Tongue (tissue), 3 donors: ENCODE measurements at places on chromosomes 6 and 20.

DNA sequence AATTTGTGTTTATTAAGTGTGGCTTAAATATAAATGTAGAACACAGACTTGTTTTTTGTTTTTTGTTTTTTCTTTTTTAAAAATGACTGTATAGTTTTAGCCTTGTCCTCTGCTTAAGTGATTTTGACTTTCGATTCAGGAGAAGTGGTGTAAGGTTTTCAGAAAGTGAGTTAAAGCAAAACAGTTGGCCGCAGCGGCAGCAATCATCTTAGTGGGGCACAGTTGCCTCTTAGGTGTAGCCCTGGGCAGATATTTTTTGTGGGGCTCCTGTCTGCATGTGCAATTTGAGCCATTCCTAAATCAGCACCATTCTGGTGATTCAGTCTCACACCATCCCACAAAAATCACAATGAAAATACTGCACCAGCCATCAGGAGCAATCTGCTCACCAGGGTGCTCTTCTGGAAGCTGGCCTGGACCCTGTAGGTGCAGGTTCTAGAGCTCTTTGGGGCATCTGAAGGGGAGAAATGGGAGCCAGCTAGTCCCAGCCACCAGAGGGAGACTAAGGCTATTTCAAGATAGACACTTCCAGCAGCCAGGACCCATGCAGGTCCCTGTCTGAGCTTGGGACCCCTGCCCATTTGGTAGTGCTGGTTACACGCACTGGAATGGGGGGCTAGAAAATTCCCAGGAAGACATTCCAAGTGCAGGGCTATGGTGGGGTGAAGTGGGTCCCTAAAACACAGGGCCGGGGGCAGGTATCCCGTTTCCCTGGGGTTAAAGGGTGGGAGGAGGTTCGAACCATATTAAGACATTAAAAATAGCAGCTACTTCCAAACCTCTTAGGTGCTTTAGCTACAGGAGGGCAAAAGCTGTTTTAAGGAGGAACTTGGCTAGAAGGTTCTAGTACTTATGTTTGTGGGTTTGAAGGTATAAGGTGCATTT is 156.6 kb downstream of the NFATC2 start:
- DNase-seq = peak; percentile 33

- no peak for DNase-seq
Observed at GRCh38 chr20:37801921-37802320, 101.0 kb upstream of the VSTM2L start.

- peak; percentile 59 for DNase-seq
Observed at GRCh38 chr20:24118441-24119175, 130.0 kb upstream of the GGTLC1 start.

GRCh38 chr6:68427630-68428029 is 207.5 kb upstream of the ADGRB3 start:
- no peak for DNase-seq

DNA sequence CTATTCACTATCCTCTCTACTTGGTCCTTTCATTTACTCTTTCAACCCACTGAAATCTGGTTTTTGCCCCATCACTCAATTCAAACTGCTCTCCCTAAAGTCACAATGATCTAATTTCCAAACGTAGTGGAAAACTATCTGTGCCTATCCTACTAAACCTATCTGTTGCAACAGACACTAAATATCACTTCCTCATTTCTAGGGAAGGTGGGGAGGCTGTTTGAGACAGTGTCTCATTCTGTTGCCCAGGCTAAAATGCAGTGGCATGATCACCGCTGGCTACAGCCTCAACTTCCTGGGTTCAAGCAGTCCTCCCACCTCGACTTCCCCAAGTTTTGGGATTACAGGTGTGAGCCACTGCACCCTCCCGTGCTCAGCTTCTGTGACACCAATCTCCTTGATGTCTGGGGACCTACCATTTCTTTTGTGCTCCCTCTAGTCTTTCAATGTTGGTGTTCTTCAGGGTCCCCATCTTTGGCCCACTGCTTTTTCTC is 8.8 kb downstream of the RANBP9 start:
- DNase-seq = no peak

DNA sequence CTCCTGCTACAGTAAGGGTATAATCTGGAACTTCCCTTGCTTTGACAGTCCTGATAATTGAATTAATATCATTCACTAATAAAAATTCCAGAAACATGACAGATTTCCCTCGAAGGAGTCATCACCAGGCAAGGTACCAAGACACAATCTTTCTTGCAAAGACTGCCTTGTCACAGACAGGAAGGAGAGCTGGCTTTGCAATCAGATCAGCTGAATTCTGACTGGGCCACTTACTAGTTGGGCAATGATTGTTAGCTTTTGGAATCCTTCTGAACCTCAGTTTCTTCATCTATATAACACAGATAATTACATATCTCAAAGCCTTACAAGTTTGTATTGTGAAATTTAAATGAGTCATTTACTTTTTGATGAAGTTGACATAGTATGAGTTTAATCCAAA is 344.2 kb downstream of the RFPL4B start:
- DNase-seq = peak; percentile 47

DNA sequence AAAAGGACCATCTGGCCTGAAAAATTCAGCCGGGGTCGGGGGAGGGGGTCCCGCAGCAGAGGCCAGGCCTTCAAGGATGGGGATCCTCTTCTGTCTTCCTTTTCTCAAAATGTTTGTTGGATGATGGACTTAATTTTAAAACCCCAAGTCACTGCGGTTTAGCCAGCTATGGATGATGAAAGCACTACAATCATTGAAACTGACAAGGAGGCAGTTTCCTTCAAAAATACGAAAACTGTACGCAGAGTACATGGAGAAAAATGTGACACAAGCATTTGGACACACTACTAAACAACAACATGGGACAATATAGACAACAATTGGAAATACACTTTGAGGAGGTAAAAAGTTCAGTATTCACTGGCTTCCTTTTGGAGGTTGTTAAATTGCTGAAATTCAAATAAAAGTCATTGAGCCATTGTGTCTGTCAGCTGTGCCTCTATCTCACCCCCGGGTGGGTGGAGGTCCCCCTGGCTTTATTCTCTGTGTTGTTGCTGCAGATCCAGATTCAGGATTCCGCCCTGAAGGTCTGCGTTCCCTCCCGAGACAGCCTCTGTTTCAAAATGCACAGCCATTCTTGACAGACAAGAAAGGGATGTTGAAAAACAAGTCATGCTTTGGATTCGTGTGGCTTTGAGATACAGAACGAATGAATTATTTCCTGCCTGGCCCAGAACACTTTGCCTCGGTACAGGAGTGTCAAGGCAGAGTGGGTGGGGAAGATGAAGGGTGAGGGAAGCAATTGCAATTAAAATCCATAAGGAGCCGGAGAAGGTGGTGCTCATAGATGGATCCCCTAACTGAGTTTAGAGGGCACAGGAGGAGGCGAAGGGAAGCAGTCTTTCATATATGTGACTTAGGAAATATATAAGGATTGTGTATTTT is 118.2 kb downstream of the TTLL2 start:
- DNase-seq = no peak

DNA sequence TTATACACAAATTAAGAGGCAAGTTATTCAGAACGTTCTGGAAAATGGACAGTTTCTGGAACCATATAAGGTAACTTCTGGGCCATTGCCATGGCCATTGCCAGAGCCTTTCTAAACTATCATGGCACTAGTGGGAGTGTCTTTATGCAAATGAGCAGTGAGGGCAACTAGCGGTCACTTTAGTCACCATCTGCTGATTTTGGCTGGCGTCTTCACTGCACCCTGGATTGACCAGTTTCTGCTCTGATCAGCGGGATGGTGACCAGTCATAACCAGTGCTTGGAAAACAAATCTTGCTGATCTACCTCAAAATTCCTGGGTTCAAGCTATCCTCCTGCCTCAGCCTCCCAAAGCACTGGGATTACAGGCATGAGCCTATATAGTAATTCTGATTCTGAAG is 7.3 kb upstream of the SNTA1 start:
- DNase-seq = no peak

GRCh38 chr20:10381477-10381876 is 52.5 kb downstream of the MKKS start:
- no peak for DNase-seq

DNA sequence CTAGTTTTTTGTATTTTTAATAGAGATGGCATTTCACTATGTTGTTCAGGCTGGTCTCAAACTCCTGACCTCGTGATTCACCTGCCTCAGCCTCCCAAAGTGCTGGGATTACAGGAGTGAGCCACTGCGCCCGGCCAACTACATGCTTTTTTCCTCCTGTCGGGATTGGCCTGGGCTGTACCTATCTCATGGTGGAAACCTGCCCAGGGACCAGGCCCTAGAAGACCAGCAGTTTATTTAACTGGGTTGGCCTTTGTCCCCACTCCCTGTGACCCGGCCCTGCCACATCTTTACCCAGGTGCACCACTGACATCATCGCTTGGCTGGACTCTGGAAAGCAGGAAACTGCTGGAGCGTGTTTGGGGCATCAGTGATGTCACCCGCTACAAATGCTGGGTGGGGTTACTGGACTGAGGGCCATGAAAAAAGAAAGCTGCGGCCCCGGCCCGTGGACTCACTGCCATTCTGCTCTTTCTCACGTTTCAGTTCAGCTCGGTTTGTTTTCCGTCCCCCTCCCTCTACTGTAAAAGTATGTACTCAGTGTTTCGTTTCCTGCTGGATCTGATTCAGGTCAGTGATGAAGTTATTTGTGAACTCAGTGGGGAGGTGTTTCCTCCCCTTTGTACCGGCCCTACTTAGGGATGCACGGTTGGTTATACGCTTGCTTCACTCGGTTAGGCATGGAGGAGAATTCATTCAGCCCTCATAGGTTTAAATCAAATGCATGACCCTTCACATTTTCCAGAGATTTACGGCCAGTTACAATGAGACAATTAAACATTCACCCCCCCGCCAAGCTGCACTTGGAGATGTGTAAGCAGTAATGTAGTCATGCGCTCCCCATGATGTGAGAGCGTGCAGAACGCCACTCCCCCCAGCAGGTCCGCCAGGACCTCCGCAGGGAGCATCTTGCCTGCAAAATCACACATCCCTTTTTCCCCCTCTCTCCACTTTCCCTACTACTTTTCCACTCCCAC is 179.3 kb downstream of the MTHFD1L start:
- DNase-seq = peak; percentile 89

GRCh38 chr6:158781692-158782373 is 37.3 kb downstream of the EZR start:
- no peak for DNase-seq

DNA sequence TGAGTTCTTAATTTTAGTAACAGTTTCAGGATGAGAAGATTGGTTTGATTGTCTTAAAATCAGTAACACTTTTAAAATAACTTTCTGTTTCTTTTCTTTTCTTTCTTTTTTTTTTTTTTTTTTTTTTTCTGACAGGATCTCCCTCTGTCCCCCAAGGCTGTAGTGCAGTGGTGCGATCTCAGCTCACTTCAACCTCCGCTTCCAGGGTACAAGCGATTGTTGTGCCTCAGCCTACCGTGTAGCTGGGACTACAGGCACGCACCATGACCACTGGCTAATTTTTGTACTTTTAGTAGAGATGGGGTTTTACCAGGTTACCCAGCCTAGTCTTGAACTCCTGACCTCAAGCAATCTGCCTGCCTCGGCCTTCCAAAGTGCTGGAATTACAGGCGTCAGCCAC is 33.7 kb upstream of the KCNQ5 start:
- DNase-seq = no peak

GRCh38 chr20:47061549-47061948 is 166.9 kb downstream of the EYA2 start:
- peak; percentile 30 for DNase-seq

DNA sequence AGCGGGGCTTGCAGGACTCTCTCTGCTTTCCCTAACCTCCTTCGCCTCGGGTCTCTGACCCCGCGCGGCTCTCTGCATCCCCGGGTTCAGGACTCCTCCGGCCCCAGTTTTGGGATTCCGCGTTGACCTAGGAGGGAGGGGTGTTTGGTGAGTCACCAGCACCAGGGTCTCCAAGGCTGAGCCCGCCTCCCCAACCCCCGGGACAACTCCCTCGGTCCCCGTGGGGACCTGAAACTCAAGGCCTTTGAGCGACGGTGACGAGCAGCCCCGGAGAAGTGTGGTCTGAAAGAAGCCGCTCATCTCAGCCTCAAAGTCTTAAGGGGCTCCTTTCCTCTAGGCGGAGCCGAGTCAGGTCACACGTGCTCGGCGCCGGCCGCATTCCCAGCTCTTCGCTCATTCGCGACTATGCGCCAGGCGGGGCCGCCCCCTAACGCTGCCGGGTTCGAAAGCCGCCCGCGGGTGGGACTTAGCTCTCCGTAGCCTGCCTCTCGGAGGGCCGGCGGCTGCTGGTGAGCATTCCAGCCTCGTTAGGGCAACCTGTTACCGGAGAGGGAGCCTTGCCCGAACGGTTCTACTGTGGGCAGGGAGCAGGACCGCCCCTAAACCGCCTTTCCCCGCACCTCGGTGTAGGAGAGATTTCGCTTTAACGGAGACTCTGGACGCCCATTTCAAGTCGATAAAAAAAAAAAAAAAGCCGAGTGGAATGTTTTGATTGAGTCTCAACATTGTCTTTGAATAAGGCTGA is 3.0 kb upstream of the PRDM13 start:
- DNase-seq = peak; percentile 69

DNA sequence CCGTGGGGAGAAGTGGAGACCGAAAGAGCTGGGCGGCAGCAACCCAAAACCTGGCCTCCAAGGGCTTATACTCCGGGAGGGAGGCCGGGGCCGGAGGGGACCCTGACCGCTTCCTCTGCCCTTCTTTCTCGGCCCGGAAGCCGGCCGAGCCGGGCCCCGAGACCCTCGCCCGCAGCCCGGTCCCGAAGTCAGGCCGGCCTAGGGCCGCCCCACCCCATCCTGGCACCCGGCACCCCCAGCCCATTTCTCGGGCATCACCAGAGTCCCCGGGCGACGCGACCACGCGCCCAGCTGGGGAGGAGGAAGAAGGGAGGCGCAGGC is 572 bp upstream of the ZDHHC14 start:
- no peak for DNase-seq

DNA sequence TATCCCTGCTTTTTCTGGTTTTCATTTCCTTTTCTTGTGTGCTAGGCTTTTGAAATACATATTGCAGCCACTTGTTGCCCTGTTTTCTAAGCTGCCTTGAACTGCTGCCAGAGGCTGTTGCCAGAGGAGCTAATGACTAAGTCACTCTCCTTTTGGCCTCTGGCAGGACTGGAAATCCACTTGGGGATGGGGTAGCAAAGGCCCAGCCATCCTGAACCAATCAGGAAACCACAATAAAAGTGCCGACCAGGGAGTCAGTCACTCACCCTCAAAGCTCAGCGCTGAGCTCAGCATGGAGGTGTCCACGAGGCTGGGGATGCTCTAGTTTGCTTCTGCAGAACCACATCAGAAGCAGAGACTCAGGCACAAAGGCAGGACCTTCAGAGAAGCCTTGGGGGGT is 813.0 kb downstream of the DHX35 start:
- peak; percentile 45 for DNase-seq

GRCh38 chr6:73743556-73743955 is 47.6 kb downstream of the CD109 start:
- DNase-seq = no peak

- no peak for DNase-seq
Observed at GRCh38 chr6:130907687-130908086, 80.5 kb downstream of the SMLR1 start.
